Stimulated activated naive B cell treated with anti-CD40 and anti-IgM and Interleukin-4, amounts not matched to agents 10 μg/mL and 1 μg/mL and 100 μg/mL, for 72 hours (primary cell): ENCODE measurements at places on chromosomes 5 and 9.

- DNase-seq = no peak
Observed at GRCh38 chr9:135244271-135245221, 157.1 kb downstream of the OLFM1 start.

DNA sequence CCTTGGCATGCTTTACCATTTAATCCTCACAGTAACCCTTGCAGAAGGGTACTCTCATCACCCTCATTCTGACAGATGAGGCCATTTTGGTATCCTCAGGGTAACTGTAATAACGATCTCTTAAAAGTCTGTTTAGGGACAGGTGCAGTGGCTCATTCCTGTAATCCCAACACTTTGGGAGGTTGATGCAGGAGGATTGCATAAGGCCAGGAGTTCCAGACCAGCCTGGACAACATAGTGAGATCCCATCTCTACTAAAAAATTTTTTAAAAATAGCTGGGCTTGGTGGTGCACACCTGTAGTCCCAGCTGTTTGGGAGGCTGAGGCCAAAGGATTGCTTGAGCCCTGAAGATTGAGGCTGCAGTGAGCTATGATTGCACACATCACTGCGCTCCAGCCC lies 31.8 kb downstream of the CSF1R start:
- no peak for DNase-seq

- DNase-seq = no peak
Observed at GRCh38 chr9:109912082-109912582, 132.1 kb downstream of the PALM2AKAP2 start.

- DNase-seq = no peak
Observed at GRCh38 chr9:93143830-93144530, 9.9 kb upstream of the NINJ1 start.

- no peak for DNase-seq
Observed at GRCh38 chr5:168693883-168694282, 114.7 kb upstream of the PANK3 start.

GRCh38 chr9:76181020-76181641 lies 213.1 kb downstream of the RFK start:
- DNase-seq = no peak

DNA sequence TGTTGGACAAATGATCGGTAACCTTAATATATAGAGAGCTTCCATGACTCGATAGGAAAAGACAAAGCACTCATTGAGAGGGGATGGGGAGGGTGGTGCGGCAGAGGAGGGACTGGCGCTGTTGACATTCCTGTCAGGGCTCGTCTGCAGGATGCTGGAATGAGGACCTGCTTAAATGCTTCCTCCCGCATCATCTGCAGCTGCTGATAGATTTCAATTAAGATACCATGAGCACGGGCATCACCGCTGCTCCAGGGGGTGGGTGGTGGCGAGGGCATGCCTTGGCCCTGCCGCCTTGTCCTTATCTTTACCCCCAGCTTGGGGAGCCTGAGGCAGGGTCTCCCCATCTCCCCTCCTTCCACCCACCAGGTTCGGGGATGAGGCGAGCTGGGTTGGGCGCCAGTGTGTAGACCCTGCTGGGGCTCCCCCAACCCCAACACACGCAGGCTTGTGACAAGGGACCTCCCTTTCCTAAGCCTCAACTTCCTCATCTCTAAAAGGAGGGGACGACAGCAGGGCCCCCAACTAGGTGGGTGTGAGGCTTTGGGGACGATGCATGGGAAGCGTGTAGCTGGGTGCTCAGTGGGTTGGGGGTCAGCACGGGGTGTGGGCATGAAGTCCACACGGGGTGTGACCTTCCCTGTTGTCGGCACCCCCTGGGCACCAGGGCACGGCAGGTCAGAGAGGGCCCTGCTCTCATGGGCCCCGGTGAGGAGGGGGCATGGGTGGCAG lies 11.7 kb upstream of the QRFP start:
- DNase-seq = no peak

DNA sequence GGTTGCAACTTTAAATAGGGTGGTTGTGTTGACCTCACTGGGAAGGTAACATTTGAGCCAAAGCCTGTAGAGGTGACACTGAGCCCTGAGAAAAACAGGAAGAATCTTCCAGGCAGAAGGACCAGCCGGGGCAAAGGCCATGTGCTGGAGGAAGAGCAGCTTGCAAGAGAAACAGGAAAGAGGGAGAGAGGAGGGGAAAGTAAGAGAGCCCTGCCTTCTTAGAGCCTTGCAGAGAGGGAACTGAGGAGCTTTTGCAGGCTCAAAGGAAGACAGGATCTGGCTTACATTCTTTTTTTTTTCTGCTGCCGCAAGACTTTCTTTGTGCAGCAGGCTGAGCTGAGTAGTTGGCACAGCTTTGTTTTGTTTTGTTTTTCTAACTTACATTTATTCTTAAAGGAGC lies 17.4 kb downstream of the C9orf153 start:
- no peak for DNase-seq

DNA sequence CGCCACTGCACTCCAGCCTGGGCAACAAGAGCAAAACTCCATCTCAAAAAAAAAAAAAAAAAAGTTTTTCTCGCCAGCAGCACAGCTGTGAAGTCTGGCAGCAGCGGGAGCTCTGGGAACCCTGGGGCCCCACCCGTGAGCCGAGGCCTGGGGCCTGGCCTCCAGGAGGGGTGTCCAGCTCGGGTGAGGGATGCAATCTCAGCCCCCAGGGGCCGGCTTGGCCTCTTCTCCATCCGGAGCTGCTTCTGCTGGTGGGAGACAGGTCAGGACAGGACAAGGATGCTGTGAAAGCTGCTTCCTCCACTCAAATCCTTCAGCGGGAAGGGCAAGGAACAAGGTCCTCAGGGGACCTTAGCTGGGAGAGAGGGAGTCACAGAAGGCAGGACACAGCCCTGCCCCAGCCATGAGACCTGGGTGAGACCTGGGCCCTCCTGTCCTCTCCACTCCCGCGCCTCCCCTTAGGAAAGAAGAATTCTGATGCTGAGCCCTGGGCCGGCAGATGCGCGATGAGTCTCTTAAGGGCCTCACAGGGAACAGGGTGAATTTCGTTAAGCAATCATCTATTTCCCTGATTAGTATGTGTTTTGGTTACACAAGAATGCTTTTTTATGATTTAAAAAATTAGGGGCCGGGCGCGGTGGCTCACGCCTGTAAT lies 30.6 kb downstream of the PLPP7 start:
- DNase-seq = no peak

DNA sequence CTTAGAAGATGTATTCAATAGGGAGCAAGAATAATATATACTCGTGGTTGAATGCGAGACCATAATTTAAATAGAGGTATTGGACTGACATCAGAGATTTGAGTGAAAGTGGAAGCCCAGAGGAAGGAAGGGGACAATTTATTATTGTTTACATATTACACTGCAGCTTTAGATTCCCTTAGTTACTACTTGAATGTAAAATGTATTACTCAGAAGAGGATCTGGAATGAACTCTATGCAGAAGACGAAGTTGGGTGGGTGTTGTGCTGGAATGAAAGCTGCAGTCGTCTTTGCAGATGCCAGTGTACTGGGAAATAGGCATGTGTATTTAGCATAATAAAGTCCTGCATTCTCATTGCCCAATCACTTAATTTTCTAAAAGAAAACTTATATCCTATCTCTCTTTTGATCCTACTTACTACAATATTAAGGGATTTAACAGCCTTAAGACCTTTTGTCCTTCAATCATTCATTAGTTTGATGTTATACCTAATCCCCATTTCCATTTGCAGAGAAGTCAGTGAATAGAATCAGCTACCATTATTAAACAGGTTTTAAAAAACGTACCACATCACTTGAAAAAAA lies 570.7 kb upstream of the WWC1 start:
- DNase-seq = no peak

DNA sequence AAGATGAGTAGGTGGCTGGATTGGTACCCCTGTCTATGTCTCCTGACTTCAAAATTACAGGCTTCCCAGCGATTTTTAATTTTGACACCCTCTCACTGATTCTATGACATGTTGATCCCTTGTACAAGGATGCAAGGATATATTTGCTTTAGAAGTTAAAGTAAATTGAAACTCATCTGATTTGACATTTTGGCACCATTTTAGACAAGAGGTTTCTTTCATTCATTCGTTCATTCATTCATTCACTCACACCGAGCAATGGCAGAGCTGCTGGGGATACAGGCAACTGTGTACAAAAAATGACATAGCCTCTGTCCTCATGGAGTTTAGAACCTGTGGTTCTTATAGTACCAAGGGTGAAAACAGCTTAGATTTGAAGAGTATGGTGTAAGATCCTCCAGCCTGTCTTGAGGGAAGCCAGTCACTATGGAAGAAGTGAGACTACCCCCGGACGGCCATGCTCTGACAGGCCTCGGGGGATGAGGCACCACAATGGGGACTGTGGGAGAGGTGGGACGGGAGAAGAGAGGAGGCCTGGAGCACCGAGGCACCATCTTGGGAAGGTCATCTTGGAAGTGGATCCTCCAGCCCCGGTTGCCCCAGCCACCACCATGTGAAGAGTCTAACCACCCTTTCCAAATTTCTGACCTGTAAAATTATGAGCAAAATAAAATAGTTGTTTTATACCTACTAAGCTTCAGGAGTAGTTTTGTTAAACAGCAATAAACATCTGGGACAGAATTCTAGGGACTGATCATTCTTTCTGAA lies 16.2 kb downstream of the STC2 start:
- no peak for DNase-seq

DNA sequence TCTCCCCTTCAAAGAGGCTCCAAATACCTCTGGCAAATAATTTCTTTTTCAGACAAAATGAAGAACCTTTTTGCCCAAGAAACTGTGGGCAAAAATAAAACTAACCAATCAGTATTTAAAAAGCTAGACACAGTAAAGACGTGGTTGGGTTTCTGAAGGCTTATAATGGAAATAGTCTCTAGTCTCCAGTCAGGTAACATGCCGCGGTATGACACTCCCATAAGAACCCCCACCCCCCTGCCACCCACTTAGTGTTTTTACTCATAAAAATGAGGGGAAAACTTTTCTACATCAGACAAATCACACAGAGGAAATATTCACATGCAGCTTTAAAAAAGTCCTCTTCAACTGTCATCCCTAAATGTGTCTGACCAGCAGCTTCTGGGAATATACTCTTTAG lies 105.3 kb downstream of the THBS4 start:
- DNase-seq = no peak

DNA sequence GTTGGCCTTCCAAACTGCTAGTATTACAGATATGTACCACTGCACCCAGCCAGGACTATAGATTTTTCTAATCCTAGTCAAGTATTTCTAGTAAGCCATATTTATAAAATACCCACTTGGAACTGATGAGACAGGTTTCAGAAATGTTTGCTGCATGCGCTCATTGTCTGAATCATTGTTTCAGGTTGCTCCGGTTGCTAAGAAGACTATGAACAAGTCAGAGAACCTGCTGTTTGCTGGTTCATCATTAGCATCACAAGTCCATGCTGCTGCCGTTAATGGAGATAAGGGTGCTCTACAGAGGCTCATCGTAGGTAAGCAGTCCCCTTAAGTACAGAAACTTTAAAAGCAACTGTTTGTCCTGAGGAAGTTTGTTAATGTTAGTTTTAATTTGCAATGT lies 5.3 kb downstream of the INVS start:
- DNase-seq = no peak

- no peak for DNase-seq
Observed at GRCh38 chr5:82754759-82755158, 322.4 kb downstream of the TMEM167A start.

DNA sequence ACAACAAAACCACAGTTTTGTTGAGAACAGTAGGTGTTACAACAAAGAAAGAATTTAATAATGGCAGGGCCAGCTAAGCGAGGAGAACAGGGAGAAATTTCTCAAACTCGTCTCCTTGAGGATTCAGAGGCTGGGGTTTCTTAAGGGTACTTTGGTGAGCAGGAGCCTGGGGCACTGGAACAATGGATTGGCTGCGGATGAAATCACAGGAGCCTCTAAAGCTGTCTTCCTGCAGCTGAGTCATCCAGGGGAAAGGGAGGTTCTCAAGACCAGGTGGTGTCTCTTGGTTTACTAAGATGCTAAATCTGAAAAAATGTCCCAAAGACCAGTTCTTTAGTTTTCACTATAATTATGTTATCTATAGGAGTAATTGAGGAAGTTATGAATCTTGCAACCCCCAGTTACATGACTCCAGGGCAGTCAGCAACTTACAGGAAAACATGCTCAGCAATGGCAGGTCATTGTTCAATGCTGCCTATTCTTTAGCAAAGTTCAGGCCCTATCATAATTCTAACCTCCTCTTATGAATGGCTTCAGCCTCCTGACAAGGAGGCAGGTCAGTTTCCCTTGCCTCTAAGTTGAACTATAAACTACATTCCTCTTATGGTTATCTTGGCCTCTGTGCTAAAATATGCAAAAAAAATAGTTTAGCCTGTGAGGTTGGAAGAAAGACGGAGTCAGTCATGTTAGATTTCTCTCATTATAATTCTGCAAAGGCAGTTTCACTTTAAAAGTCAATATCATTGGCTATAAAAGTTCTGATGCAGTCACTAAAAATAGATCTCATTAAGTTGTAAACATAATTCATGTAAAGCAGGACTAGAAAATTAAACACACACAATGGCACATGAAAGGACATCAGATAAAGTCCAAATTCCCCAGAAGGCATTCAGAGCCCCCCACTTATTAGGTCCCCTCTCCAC lies 63.3 kb upstream of the CKS2 start:
- no peak for DNase-seq

DNA sequence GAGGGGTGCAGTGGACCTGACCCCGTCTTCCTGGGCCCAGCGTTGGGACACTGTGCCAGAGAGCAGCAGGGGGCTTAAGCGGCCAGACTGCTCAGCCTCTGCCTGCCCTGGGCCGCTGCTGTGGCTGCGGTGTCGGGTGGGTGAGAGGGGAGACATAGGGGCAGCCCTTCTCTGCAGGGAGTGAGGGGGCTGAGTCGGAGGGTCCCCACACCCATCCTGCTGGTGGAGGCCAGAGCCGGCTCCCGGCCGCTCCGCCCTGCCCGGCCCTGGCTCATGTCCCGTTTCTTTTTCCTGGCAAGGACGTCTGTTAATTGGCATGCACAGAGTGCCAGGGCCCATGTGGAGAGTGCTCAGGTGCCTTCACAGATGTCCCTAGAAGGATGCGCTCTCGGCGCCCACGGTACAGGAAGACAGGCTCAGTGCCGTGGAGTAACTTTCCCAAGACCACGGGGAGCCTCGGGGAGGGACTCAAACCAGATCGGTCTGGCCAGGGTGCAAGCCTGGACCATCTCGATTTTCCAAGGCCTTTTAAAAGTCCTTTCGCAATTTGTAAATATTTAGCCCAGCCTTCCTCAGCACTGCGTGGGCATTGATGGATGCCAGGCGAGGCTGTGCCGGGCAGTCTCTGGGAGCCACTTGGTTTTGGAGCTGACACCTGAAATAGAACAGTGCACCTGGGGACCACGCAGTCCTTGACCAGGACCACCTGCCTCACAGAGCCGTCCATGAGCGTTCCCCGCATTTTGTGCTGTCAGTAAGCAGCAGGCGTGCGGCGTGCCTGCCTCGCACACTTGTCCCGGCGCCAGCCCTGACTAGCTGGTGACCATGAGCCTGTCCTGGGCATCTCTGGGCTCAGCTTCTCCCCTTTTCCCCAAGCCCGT lies 60.9 kb downstream of the RXRA start:
- DNase-seq = no peak
